Left kidney (tissue), 8 donors: ENCODE measurements at places on chromosomes 1 and 21.

DNA sequence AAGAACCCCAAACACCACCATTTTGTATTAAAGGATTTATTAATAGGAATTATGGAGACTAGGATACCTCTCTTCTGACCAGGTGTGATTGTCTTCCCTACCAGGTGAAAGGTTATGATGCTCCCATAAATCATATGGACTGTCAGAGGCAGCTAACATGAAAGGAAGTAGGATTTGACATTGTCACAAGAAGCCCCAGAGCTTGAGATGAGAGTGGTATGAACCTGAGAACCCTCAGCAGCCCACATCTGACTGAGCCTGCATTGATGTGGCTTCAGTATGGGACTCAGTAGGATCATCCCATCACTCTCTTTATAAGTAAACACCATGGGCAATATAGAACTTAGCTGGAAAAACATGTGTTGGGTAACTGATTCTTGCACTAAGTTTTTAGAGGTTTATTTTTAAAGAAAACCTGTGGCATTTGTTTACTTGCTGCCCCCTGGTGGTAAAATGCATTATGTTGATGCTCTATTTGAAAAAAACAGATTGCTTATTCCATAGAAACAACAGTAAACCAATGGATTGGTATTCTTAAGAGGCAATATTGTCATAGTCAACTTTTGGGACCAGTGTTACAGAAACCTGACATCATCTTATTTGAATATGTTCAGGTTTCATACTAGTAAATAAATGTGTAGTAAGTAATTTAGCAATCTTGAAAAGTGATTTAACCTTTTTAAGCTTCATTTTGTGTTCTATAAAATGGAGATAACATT, 16.6 kb upstream of the CACYBP start:
- no peak for DNase-seq

GRCh38 chr1:15501208-15502032, 22.6 kb downstream of the CASP9 start:
- DNase-seq, result no peak

DNA sequence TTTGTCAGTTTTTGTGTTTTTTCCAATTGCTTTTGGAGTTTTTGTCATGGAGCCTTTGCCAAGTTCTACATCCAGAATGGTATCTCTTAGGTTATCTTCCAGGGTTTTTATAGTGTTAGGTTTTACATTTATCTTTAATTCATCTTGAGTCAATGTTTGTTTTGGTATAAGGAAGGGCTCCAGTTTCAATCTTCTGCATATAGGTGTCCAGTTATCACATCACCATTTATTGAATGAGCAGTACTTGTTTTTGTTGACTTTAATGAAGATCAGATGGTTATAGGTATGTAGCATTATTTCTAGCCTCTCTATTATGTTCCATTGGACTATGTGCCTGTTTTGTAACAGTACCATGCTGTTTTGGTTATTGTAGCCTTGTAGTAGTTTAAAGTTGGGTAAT, 1233.1 kb downstream of the PLA2G4A start:
- DNase-seq, result no peak

DNA sequence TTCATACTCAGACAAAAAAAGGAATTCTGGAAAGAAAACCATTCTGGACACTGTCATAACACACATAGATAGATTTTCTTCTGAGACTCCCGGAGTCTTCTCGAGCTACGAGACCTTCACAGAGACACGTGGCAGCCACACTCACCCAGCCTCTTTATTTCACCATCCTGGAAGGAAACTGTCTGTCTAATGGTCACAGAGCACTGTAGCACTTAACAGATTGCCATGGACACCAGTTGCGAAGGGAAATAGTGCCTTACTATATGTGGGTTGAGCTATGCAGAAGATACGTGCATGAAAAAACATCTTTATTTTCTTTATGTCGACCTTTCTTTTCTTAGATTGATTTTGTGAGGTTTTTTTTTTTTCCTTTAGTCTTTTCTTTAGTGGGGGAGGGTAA, 57.9 kb downstream of the ZP4 start:
- no peak for DNase-seq

DNA sequence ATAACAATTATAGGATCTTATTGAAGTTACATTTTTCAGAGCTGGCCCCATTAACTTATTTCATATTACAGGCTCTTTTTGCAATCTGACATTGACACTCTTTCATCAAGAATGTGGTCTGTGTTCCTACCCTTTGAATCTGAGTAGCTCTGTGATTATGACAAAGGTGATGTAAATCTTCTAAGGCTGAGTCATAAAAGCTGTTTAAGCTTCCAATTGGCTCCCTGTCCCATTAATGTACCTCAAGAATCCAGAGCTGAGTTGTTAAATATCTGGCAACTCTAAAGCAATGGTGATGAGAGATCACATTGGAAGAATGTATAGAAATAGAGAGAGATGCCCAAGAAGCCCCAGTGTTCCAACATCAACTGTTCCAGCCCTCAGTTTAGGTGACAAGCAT, 178.5 kb upstream of the DEPDC1 start:
- no peak for DNase-seq

DNA sequence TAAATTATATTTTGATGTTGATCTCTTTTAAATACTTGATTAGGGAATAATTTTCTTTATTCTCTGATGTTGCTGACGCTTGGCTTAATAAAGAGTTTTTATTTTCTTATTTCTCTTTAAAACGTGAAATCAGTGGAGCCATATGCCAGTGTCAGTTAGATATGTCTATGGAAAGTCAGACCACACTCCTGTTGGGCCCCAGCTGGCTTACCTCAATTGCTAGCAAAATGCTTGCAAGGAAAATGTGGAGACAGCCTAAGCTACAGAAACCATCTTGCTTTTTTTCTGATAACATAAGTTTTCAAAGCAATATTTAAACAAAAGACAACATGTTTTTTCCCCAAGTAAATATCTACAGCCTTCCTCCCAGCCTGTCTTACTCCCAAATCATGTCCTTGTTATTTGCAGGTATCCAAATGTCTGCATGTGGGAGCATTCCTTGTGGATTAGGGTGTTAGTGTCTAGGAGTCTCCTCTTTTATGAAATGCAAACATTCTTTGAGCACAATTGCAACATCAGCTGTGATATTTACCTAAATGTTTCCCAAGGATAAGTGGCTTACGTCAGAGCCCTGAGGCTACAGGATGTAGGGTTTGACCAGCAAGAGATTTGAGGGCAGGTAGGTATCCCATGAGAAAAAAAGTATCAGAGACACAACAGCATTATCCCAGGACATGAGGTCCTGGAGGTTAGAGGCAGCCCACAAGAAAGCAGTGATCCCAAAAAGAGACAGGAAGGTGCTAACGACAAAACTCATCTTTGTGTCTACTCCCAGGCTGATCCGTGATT, 117.2 kb upstream of the KCNJ15 start:
- DNase-seq, result no peak

- DNase-seq, result no peak
Observed at GRCh38 chr1:97999320-97999719, 78.5 kb upstream of the DPYD start.

DNA sequence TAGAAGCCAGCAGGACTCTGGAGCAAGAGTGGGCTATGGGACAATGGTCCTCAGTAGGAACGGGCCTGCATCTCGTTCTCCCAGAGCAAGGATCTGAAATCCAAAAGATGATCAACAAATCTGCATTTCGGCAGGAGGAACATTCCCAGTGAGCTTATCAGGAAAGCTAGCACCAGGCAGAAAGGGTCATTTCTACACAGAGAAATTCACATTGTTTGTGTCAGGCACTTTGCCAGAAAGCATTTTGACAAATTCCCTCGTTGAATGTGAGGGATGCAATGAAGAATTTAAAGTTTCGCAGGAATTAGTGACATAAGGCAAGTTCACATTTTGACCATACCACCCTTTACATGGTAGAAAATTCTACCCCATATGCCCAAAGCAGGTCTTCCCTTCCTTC, 31.6 kb upstream of the ETS2 start:
- no peak for DNase-seq

- DNase-seq, result peak; percentile 48
Observed at GRCh38 chr1:173122958-173123852, 72.5 kb upstream of the TNFSF18 start.

- DNase-seq, result no peak
Observed at GRCh38 chr1:111204201-111204982, 3.9 kb upstream of the DENND2D start.

- DNase-seq, result no peak
Observed at GRCh38 chr1:28540651-28541050, 12.2 kb upstream of the TRNAU1AP start.

GRCh38 chr1:91736715-91737615, 149.0 kb downstream of the TGFBR3 start:
- DNase-seq, result no peak

GRCh38 chr1:23553231-23554126, 5.8 kb downstream of the ID3 start:
- no peak for DNase-seq

DNA sequence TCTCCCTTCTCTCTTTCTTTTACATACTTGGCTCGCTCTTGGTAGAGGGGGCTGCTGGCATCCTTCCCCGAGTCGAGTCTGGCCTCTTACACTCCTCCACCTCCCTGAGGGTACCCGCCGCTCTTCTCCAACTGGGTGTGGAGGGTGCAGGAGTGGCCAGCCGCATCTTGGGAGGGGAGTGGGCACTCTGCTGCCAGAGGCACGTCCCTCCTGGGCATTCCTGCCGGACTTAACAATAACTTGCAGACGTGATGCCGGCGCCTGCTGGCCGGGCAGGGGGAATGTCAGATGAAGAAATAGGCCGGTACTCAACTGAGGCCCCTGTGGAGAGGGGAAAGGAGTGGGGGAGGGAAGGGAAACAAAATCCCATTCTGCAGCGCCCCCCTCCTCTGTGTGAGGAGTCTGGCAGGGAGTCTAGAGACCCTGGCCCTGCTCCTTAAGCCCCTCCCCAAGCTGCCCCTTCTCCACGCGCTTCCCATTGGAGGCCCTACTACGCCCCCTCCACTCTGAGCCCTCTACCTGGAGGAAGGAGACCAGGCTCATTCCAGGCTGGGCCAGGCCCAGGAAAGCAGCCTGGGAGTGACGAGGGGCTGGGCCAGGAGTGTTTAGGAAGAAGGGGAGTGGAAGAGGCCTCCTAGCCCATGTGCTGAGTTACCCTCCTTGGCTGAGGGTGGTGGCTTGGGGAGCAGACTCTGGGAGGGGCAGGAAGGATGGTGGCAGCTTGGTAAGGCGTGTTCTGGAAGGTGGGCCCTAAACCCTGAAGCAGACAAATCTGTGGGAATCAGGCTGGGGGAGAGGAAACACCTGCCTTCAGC, 1.8 kb downstream of the ATP2B4 start:
- DNase-seq, result peak; percentile 62

- no peak for DNase-seq
Observed at GRCh38 chr1:112144733-112145426, 155.4 kb upstream of the KCND3 start.

GRCh38 chr1:36540056-36540455, 57.3 kb upstream of the CSF3R start:
- no peak for DNase-seq

GRCh38 chr21:25709684-25710265, 24.9 kb downstream of the ATP5PF start:
- DNase-seq, result no peak
